ENCODE measurements at places on chromosomes 2 and 18.

DNA sequence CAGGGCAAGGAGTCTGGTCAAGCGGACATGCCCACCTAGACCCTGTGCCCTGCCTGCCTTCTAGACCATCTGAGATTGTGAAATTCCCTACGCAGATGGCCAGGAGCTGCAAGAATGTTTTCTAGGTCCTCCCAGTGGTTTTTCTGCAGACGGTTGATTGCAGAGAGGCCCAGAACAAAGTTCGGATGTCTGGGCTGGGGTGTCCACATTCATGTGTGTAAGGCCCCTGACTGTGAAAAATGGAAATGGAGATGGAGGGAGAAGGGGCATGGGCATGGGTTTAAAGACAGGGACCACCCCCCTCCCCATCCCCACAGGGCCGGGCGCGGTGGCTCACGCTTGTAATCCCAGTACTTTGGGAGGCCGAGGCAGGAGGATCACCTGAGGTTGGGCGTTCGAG lies 11.8 kb downstream of the ARHGAP25 start:
- DNase-seq = no peak

GRCh38 chr2:127024769-127025358 lies 82.1 kb downstream of the BIN1 start:
- DNase-seq = no peak

- no peak for DNase-seq
Measured at GRCh38 chr2:72810165-72810564, 15.7 kb downstream of the EXOC6B start.

- DNase-seq = peak; percentile 30
Measured at GRCh38 chr2:95026471-95027368, 1.2 kb downstream of the MAL start.

GRCh38 chr2:162244541-162245031 lies 1.3 kb upstream of the FAP start:
- no peak for DNase-seq

GRCh38 chr2:189583227-189584198 lies 2.9 kb upstream of the SLC40A1 start:
- no peak for DNase-seq

GRCh38 chr2:73925033-73925704 lies 1.5 kb upstream of the DGUOK start:
- DNase-seq = no peak

GRCh38 chr18:6414723-6415417 lies at the start of gene L3MBTL4:
TSS of gene L3MBTL4 (minus strand) at chr18:6414911. CDS start at chr18:6311625, 103,286 bp downstream.
- no peak for DNase-seq

DNA sequence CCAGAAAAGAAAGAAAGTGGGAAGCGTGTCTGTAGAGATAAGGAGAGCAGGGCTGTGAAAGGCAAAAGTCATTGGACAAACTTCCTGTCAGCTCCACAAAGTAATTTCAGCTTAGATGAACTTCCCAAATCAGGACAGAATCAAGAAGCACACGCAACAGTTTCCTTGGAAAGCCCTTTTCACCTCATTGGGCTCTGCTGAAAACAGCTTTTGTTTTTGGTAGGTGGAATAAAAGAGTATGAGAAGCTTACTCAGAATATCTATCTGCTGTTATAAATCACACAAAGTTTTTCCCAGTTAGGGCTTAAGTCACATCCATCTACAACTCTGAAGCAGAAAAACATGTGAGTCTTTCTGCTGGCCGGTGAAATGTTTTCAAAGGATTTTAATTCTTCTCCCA lies 42.4 kb upstream of the EFEMP1 start:
- DNase-seq = no peak

DNA sequence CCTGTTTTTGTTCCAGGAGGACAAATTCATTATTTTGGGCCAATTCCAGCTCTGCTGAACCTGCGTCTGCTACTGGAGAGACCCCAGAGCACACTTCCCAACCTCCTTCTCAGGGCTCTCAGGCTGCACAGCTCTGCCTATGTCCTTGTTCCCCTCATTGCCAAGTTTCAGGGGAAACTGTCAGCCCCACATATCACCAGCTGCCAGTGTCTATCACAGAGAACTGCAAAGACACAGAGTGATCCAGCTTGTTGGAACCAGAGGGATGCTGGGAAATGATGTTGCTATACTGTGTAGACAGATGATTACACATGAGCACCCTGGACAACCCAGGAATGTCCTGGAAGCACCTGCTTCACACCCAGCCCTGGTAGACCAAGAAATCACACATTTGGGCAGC lies 67.4 kb upstream of the TMEM247 start:
- DNase-seq = no peak

DNA sequence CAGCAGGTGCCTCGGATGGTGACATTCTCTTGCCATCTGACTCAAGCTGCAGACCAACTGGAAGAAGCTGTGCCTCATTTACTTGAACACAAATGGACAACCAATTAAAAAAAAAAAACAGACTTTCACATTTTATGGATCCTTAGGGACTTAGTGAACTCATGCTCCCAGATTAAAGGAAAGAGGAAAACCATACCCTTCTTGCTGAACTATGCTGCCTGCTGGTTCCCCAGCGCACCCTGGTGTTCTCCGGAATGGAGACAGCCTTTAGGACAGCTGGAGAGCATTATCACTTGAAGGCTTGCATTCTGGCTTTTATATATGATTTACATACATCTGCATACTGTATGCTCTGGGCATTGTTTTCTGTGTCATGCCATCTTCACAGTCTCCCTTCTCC lies 370.7 kb downstream of the SLC4A3 start:
- DNase-seq = no peak

DNA sequence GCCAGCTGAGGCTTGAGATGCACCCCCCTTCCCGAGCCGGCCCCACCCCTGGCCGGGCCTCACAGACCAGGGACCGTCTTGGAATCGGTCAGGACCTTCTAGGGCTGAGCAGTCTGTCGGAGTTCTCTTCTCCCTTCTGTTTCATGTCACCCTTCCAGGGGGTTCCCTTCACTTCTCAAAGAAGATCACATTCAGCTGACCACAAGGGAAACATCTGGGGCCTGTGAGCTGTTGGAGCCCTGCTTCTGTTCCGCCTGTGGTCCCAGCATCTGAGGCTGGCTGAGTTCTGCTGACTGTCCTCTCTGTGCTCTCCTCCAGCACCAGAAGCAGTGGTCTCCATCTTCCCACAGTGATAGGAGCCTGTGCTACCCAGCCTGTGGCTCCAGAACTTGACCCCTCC lies 106.5 kb downstream of the SEPTIN10 start:
- DNase-seq = no peak

DNA sequence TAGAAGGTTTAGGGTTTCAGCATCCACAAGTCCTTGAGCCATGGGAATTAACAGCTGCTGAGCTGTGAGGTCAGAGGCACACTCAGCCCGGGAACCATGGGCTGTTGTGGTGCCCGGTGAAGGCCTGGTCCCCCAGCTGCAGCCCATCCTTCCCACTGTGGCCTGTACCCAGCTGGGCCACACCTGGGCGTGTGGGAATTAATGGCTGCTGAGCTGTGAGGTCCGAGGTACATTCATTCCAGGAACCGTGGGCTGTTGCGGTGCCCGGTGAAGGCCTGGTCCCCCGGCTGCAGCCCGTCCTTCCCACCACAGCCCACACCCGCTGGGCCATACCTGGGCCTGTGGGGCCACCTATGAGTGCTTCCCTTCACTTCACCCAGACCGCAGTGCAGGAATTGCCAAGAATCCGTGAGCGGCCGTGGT lies 25.2 kb downstream of the TMEM18 start:
- no peak for DNase-seq

DNA sequence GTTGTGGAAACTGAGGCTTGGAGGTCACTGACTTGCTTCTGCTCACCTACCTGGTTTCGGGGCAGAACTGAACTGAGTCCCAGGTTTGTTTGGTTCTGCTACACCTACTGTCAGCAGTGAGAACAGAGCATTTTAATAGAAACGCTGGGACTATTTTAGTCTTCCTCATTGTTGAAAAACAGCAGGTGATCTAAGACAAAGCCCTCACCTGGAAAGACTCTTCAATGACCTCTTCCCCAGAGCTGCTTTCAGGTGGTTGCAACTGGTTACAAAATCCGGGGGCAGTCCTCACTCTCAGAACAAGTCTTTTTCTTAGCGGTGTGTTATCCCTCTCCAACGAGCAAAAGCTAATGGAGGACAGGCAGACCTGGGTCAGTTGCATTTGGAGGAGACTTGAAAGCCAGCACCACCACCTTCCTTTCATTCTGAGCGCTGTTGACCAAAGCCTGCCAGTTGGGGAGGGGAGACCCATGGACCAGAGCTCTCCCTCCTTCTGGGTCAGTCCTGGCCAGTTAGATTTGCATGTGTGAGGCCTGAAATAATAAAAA lies 217.0 kb downstream of the NCK2 start:
- DNase-seq = no peak

DNA sequence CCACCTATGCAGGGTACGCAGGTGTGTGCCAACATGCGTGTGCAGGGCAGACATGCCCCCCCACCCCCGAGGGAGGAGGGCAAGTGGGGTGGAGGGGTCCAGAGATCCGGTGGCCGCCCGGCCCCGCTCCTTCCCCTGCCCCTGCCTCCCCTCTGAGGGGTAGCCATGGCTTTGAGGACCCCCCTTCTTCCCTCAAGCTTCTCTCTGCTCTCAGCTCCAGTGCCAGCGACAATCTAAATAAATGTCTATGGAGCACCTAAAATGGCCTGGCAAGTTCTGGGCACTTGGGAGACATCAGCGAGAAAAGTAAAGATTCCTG lies 91.9 kb downstream of the ZFP36L2 start:
- no peak for DNase-seq

- no peak for DNase-seq
Measured at GRCh38 chr18:62384068-62384467, 59.0 kb downstream of the TNFRSF11A start.

DNA sequence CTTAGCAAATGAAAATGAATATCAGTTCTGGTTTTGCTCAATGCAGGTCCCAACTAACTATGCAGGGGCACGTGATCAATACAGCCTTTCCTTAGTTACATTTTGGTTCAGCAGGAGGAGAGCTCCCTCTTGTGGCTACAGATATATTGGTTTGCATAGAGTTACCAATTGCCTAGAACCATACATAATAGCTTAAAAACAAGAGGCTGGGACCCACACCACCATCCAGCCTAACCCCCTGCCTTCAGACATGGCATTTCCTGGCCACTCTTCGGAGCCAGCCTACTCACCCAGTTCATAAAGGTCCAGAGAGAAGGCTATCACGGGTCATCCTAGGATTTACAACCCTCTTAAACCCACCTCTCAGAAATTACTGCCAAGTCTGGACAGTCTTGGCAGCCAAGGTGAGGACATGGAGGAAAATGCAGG lies 10.5 kb downstream of the CCDC93 start:
- no peak for DNase-seq

- DNase-seq = no peak
Measured at GRCh38 chr18:46950064-46950656, 32.8 kb downstream of the KATNAL2 start.

DNA sequence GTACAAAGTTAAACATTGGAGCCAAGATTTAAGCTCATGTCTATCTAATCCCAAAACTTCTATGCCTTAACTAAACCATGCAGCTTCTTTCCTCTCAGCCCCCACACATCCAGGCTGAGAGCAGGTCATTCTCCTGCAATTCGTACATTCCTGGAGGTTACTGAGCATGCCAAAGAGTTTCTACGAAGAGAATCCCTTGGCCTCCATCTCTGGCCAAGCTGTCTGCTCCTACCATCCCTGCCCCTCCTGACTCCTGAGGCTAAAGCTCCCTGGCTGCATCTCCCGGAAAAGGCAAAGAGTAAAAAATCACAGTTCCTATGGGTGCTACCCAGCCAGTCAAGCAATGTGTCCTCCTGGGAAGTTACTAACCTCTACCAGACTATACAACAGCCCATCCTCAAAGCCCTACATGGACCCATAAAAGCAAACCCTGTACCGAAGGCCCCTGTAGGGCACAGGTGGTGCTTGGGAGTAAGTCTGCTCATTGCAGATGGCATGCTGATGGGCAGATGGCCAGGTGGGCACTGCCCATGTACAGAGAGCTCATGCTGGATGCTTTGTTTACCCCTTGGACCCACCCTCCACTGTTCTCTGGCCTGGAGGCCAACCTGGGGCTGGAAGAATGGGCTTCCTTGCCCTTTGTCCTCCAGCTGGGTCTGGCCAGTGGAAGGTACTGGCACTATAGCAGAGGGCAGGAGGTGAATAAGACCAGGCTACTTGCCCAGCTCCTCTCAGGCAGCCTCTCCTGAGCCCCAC lies 99.5 kb downstream of the TTC32 start:
- no peak for DNase-seq

DNA sequence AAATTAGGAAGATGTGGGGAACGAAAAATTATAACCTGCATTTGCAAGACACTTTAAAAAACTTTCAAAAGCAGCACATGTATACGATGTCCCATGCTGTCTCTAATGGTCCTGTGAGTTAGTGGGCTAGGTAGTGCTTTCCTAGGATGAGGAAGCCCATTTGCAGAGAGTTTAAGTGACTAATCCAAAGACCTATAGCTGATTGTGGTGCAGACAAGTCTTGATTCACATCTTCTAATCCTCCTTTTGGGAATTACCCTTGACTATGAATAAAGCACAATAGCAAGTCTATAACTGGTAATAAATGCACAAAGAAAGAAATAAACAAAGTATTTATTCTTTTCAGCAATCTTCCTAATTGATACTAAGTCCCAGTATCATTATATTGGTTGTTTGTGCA lies 234.6 kb upstream of the FANCL start:
- DNase-seq = no peak

- DNase-seq = no peak
Measured at GRCh38 chr2:101173707-101174295, 22.6 kb upstream of the TBC1D8 start.

GRCh38 chr2:109197491-109198418 lies 68.8 kb downstream of the SH3RF3 start:
- DNase-seq = no peak

- DNase-seq = no peak
Measured at GRCh38 chr2:128396500-128396891, 77.8 kb upstream of the HS6ST1 start.

GRCh38 chr2:12044857-12045256 lies 298.4 kb downstream of the LPIN1 start:
- DNase-seq = no peak

DNA sequence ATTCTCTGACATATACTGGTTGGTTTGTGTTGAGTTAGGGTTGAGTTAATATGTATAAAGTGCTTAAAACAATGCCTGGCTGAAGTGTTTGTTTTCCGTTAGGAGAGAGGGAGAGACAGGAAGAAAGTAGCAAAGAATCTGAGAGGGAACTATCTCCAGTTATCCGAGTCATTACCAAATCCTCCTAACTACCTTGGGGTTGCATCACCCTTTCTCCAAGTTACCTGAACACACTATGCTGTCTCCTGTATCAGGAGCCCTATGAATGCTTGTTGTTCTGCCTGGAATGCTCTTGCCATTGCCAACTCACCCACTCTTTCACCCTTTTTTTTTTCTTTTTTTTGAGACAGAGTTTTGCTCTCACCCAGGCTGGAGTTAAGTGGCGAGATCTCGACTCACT lies 47.9 kb upstream of the ITGAV start:
- DNase-seq = no peak

- DNase-seq = no peak
Measured at GRCh38 chr2:122451040-122451439, 695.6 kb downstream of the TSN start.
